ENCODE measurements at places on chromosomes 13 and 19. TPM values are rescaled to one million over a fixed set of nuclear protein-coding genes. Genes with fewer than 3 reads are reported as not detected.

DNA sequence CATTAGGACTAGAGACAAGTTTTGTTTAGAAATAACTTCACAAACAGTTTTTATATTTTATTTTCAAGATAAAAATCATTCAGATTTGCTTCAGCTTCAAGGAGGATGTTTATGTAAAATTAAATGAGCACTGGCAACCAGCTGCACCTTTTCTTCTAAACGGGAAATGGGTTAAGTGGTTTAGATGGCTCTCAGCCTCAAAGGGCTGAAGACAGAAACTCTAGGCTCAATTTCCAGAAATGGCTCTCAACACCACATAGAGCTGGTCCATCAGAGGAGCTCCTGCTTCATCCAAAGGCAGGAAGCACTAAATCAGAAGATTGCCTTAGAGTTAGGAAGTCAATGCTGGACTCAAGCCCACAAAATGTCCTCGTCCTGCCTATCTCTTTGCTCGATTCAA is 74.7 kb downstream of the ZNF429 start:
- H3K27me3 ChIP-seq = no peaks in the 10 kb centered on the region
- no peak for DNase-seq
- H3K4me1 ChIP-seq = no peaks in the 10 kb centered on the region

DNA sequence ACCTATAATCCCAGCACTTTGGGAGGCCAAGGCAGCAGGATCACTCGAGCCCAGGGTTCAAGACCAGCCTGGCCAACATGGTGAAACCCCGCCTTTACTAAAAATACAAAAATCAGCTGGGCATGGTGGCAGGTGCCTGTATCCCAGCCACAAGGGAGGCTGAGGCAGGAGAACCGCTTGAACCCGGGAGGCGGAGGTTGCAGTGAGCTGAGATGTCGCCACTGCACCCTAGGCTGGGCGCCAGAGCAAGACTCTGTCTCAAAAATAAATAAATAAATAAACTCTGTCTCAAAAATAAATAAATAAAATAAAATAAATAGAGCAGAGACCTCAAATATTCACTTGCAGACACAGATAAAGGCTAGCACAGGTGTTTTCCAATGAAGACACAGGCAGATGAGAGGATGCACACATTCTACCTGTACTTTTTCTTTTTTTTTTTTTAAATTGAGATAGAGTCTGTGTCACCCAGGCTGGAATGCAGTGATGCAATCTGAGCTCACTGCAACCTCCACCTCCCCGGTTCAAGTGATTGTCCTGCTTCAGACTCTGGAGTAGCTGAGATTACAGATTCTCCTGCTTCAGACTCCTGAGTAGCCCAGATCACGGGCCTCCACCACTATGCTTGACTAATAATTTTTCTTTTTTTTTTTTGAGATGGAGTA is 2.7 kb upstream of the RPS16 start:
- no peak overlapping the region for H3K4me3 ChIP-seq
- H3K27ac ChIP-seq = no peak overlapping the region
- DNase-seq = no peak
- H3K27me3 ChIP-seq = no peaks in the 10 kb centered on the region
- H3K4me1 ChIP-seq = peaks cover 12% of the 10 kb centered on the region

- H3K4me1 ChIP-seq = peaks cover 8% of the 10 kb centered on the region
- H3K27ac ChIP-seq = peak within 1 kb of the TSS; percentile 76
- DNase-seq = peak; percentile 99
- peak within 1 kb of the TSS; percentile 67 for H3K4me3 ChIP-seq
Measured at GRCh38 chr19:47348819-47349795, at the start of gene DHX34. DHX34 (plus strand) TSS chr19:47349315; CDS start chr19:47353031, 3,716 bp downstream.

- H3K27me3 ChIP-seq = no peaks in the 10 kb centered on the region
- no peaks in the 10 kb centered on the region for H3K4me1 ChIP-seq
- H3K4me3 ChIP-seq = no peak overlapping the region
- H3K27ac ChIP-seq = no peak overlapping the region
Measured at GRCh38 chr13:90696656-90697055, 650.8 kb upstream of the MIR17HG start.

Gene CCDC194
- not detected for total RNA-seq
